ENCODE measurements at places on chromosomes 13 and 19.
A peak's percentile ranks its signal among the peaks of the same experiment; 100 is the strongest.

- no peak for DNase-seq
Observed at GRCh38 chr13:30654430-30654829, 36.7 kb downstream of the USPL1 start.

- no peak for DNase-seq
Observed at GRCh38 chr13:73451221-73452029, 392.6 kb downstream of the KLF5 start.

- DNase-seq = no peak
Observed at GRCh38 chr19:48329167-48329891, 4.0 kb downstream of the EMP3 start.

DNA sequence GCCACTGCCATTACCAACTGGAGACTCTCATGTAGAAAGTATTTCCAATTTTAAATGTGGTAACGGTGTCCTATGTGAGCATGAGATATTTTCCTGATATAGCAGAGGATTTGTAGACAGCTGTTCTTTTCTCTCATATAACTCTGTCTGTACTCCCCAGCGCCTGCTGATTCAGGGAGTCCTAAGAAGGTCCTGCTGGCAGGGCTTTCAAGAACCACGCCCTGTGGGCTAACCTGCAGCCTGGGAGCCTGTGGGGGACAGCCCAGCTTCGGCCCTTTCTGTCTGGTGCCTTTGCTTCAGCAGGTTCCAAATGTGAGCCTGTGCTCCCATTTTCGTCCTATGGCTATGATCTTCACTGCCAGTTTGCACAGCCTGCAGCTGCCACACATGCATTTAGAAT lies 316.8 kb downstream of the ATP8A2 start:
- DNase-seq = no peak

GRCh38 chr13:73948848-73949529 lies 185.2 kb downstream of the KLF12 start:
- DNase-seq = no peak

DNA sequence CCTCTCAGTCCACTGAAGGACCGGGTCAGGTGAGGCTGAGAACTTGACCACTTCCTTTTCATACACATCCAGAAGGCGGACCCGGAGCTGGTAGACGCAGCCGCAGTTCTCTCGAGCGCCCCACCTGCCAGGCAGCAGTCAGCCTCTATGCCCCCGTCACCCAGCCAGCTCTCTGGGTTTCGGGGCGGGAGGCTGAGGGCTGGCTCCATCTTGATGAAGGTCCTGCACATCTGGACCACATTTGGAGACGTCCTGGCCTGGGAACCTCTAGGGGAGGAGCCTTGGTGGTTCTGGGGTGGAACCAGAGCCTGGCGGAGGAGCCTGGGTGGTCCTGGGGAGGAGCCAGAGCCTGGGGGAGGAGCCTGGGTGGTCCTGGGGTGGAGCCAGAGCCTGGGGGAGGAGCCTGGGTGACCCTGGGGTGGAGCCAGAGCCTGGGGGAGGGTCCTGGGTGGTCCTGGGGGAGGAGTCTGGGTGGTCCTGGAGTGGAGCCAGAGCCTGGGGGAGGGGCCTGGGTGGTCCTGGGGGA lies 14.3 kb downstream of the MRPS12 start:
- DNase-seq = no peak

DNA sequence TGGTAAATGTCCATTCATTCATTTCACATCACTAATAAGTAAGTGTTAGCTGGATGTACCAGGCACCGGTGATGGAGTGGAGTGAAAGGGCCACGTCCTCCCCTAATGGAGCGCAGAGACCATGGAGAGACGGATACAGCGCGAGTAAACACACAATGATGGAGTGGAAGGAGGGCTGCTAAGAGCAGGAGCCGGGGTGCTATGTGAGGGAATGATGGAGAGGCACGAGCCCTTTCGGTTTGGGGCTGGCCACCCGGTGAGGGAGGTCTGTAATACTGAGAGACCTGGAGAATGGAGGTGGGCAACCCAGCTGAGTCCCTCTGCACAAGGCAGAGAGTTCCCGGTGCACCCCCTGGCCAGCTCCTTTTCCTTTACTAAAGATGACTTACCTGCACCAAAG lies 53.7 kb downstream of the PEPD start:
- no peak for DNase-seq

DNA sequence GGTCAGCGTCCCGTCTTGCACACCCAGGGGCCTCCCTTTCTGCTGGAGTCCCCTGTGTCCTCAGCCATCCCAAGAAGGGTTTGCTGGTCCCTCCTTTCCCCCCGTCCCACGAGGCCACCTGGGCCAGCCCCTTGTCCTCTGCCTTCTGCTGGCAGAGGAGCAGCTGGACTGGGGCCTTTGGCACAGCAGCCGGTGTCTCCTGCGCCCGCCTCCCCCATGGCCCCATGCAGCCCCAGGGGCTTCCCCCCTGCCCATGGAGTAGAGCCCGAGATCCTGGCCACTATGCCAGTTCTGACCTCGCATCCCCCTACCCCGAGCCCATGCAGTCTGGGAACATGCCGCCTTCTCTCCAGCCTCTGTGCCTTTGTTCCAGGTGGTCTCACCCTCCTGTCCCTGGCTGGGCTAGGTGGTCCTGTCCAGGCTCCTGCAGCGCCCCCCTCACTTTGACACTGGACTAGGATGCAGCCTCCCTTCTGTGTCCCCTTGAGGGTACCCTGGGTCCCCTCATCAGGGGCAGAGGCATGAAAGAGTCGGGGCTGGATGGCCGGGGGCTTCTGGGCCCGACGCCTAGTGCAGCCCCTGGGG lies 5.7 kb upstream of the GARIN5A start:
- DNase-seq = no peak

GRCh38 chr13:99064624-99065234 lies 86.9 kb upstream of the DOCK9 start:
- DNase-seq = no peak

GRCh38 chr13:93672996-93673395 lies 446.4 kb downstream of the GPC6 start:
- no peak for DNase-seq

- no peak for DNase-seq
Observed at GRCh38 chr19:49468199-49468598, 5.8 kb upstream of the FLT3LG start.

GRCh38 chr19:30085394-30085793 lies 143.4 kb downstream of the URI1 start:
- no peak for DNase-seq

DNA sequence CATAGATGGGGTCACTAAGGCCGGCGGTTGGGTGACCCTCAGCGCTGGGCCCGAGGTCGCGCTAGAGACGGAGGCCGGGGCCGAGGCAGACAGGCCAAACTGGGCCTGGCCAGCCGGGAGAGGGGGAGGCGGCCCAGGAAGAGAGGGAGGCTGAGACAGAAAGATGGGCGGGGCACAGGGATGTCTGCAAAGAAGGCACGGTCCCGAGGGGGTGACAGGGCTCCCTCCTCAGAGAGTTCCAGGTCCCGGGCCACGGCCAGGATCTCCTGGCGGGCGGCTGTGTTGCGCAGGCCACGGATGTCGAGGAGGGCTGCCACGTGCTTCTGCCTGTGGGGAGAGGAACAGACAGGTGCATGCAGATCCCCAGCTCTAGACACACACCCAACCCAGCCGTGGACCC lies 32.2 kb downstream of the EXOC3L2 start:
- DNase-seq = no peak

DNA sequence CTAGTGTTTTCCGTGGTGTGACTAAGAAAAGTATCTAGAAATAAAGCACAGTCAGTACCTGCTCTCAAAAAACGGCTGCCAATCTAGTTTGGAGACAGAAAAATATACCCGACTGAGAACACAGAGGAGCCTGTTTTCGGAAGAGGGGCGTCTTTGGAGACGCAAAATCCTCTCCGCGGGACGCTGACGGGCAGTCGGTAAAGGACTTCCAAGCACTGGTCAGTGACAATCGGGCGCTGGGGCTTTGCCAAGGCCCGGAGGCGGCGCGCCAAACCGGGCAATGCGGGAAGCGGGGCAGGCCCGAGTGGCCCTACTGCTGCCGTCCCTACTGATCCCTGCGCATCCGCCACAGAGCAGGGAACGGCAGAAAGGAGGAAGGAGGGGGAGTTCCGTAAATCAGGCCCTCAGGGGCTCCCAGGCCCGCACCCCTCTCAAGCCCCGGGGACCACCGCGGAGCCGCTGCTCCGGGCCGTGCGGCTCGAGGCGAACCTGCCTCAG lies 588 bp upstream of the DPY19L3 start:
- no peak for DNase-seq

DNA sequence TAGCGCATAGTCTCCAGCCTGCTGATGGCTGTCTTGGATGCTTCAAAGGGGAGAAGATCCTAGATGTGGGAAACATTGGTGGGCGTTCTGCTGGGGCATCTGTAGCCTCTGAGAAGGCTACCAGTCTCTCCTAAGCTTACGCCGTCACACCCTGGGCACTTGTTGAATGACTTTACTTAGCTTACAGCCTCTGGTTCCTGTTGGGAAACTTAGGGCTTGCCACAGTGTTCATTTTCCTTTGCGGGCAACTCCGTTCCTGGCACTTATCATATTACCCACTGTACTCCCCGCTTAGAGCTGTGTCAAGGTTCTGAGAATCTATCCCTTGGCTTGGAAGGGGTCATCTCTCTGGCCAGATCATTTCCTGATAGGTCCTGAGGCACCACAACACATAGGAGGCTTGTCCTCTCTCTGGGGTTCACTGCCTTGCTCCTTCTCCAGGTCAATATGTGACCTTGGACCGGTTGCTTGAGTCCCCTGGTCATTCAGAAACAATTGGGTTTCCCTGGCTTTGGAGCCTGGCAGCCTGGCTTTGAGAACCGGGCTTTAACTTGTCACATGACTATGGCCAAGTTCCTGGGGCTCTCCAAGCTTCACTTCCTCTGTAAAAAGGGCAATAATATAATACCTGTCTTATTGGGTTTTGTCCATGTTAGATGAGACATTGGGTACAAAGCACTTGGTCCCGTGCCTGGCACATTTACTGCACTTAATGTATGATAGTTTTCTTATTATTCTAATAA lies 20.5 kb upstream of the ALOX5AP start:
- no peak for DNase-seq

GRCh38 chr13:106277484-106278154 lies 257.8 kb downstream of the EFNB2 start:
- no peak for DNase-seq

DNA sequence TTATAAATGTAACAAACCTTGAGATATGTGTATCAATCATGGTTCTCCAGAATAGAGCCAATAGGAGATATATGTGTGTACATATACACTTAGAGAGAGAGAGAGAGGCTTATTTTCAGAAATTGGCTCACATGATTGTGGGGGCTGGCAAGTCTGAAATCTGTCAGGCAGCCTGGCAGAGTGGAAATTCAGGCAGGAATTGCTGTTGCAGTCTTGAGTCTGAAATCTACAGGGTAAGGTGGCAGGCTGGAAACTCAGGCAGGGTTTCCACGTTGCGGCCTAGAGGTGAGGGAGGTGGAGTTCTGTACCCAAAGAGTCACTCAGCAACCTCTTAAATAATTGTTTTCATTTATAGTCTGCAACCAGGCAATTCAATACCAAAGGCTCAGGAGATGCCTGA lies 218.4 kb downstream of the B3GLCT start:
- no peak for DNase-seq

- no peak for DNase-seq
Observed at GRCh38 chr13:27592865-27593264, 27.5 kb downstream of the LNX2 start.

DNA sequence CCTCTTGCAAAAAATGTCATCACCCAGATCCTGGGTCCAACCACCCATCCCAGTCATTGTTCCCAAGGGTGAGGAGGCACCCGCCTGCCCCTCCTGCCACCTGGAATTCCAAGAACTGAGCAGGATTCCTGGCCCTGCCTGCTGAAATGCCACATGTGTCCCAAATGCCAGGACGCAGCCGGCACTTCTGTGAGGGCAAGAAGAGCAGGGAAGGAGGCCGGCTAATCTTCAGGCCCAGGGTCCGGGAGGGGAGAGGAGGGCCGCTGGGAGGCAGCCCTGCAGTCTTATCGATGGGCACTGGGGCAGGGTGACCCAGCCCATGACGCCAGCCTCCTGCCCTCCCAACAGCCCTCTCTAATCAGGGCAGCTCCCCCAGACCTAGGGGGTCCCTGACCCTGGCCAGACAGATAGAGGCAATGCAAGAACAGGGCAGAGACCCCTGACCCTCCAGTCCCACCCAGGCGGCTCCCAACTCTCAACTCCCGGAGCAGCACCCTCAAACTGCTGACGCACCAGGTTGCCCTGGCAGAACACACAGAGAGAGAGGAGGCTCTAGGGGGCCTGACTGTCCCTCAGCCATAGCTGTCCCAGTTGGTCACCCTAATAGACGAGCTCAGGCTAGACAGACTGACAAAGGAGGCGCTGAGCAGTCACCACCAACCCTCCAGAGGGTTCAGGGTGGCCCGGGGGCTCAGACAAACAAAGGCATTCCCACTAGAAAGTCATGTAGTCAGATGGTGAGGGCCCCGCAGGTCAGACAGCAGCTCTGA lies 1.5 kb downstream of the MFSD12 start:
- no peak for DNase-seq

GRCh38 chr19:8322638-8322997 lies 1.3 kb downstream of the RPS28 start:
- DNase-seq = no peak

DNA sequence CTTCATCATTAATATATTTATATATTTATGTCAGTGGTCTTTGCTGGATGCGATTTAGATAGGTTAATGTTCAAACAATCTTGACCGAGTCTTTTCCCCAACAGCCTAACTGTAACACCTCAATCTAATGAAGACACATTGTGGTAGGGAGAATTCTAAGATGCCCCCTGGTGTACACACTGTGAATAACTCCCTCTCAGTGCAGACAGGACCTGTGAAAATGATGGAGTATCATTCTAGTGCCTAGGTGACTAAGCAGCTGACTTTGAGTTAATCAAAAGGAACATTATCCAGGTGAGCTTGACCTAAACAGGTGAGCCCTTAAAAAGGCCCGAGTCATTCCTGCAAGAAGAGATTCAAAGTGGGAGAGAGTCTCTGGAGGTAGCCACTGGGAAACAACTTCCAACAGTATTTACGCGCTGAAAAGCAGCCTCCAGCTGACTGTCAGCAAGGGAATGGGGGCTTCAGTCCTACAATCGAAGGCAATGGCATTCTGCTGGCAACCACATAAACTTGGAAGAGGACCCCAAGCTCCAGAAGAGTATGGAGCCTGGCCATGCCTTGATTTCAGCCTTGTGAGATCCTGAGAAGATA lies 28.0 kb upstream of the KBTBD7 start:
- DNase-seq = peak; percentile 29

DNA sequence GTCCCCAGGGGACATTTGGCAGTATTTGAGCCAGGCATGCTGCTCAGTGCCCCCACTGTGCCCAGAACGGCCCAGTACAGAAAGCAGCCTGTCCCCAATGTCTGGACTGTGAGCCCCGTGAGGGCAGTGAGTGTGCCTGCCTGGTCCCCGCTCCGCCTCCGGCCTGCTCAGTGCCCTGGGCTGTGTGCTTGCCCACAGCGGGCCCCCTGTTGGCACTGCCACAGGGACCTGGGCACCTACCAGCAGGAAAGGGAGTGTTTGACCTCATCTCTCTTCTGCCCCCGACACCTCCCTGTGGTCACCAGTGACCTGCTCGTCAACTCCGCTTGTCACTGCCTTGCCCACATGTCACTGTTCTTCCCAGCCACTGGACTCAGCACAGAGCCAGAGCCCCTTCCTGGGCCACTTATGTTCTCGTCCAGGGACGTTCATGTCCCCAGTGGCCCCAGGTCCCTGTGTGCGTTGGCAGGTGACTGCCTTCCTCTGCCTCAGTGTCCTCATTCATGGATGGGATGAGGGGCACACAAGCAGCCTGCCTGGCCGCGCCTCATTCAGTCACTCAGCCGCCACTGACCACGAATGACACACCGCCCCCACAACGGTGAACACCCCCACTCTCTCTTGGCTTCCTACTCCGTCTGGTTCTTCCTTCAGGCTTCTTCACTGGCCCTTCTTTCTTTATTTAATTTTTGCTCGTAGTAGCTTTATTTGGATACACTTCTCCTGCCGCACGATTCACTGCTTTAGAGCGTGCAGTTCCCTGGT lies 2.8 kb downstream of the FZR1 start:
- no peak for DNase-seq

Data from pulmonary artery endothelial cell (primary cell).